ENCODE measurements at places on chromosomes 6 and 20.

GRCh38 chr6:108434222-108434621 is 126.5 kb upstream of the FOXO3 start:
- DNase-seq = no peak

DNA sequence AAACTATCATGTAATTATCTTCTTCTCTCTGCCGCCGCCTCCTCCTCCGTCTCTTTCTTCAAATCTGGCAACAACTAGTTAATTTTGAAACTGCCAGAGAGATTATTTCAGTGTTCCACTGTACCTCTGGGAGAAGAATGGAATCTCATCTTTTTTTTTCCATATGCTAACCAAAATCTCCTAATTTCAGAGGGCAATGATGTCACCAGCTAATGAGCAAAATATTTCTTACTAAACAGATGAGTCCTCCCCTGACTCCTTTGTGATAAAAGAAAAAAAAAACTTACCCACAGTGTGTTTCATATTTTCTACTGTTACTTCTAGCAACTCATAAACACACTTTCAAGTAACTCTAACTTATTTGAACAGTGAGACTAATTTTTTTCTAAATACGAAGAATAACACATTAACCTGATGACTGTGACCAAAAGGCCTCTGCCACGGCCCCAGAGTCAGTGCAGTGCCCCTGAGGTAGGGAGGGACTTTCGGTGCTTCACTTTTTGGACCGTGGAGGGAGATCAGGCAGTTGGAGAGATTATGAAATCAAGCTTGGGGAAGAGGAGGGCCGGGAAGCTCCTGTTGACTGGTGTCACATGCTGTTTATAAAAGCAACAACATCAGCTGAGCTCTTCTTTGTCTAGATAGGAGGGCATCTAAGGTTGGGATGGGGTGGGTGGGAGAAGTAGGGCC is 159.6 kb downstream of the SASH1 start:
- no peak for DNase-seq

GRCh38 chr6:72621291-72622093 is at the start of gene KCNQ5:
KCNQ5 (plus strand) TSS chr6:72622064.
- DNase-seq = no peak

DNA sequence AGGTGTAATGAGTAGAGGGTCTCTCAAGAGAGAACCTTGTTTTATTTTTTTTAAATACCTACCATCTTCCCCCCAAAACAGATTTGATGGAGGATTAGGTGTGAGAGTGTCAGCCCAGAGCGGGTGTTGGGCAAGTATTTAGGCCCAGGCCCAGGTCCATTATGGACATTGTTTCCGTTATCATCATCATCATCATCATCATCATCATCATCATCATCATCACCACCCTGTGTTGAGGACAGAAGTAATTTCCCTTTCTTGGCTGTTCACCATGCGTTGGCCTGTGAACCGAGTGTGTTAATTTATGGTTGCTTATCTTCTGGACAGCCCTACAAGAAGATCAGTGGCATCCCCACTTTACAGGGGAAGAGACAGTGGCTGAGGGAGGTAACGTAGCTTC is 28.6 kb downstream of the PSMF1 start:
- no peak for DNase-seq

GRCh38 chr20:32779500-32780211 is 17.5 kb downstream of the DNMT3B start:
- no peak for DNase-seq

DNA sequence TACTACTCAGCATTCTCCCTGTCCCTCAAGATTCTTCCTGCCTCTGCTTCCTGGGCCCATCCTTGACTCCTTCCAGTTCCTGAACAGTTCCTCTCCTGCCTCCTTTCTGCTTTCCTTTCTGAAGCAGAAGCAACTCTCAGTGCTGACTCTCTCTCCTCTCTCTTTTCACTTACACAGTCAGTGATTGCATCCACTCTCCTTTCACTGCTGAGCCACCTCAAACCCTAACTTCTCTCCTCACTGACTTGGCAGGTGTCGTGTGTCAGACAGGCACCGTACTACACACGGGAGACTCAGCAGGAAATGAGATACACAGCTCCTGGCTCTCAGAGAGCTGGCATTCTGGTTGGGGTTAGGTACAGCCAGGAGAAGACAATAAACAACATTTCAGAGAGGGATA is 5.6 kb downstream of the ABHD16A start:
- no peak for DNase-seq

GRCh38 chr6:33766921-33767907 is 20.5 kb upstream of the IP6K3 start:
- no peak for DNase-seq

Data from DMS79 (cell line).